Progenitor cell of endocrine pancreas (in vitro differentiated cells): ENCODE measurements at places on chromosomes 12 and 14. TPM values are rescaled to one million over a fixed set of nuclear protein-coding genes. Genes with fewer than 3 reads are reported as not detected.

SRGAP1 gene
- total RNA-seq: 17.8 and 23.1 TPM in 2 replicates

DNA sequence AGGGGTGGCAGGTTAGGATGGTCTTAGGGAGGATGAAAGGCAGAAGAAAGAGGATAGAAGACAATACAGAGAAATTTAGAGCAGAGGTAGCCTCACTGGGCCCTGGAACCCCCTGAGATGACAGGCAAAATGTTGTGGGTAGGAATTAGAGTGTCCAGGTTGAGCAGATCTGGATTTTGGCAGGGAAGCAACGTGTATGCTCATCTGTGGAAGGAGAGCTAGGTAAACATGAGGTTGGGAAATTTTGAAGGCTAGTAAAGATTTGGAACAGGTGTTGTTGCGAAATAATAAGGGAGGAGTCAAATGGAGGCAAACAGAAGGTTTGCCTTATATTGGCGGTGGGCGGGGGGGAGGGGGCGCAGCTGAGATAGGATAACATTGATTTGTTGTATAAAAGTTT lies 5.3 kb downstream of the HSD17B6 start:
- no peaks in the 10 kb centered on the region for H3K36me3 ChIP-seq
- no peak for DNase-seq
- H3K4me1 ChIP-seq: peaks cover 2% of the 10 kb centered on the region

M6PR gene
- total RNA-seq: 189 and 200 TPM in 2 replicates

PTPRB gene
- 0.38 and 0.55 TPM in 2 replicates for total RNA-seq

ACSS3 gene
- total RNA-seq: 15.9 and 20.9 TPM in 2 replicates

PTPN11 gene
- 73.8 and 77.3 TPM in 2 replicates for total RNA-seq

GRCh38 chr14:76647697-76648298 lies 113.5 kb upstream of the VASH1 start:
- H3K4me3 ChIP-seq: no peak overlapping the region
- peaks cover 29% of the 10 kb centered on the region for H3K27me3 ChIP-seq
- DNase-seq: peak; percentile 12
- H3K4me1 ChIP-seq: peaks cover 2% of the 10 kb centered on the region
- no peak overlapping the region for H3K27ac ChIP-seq
- H3K36me3 ChIP-seq: no peaks in the 10 kb centered on the region

DNA sequence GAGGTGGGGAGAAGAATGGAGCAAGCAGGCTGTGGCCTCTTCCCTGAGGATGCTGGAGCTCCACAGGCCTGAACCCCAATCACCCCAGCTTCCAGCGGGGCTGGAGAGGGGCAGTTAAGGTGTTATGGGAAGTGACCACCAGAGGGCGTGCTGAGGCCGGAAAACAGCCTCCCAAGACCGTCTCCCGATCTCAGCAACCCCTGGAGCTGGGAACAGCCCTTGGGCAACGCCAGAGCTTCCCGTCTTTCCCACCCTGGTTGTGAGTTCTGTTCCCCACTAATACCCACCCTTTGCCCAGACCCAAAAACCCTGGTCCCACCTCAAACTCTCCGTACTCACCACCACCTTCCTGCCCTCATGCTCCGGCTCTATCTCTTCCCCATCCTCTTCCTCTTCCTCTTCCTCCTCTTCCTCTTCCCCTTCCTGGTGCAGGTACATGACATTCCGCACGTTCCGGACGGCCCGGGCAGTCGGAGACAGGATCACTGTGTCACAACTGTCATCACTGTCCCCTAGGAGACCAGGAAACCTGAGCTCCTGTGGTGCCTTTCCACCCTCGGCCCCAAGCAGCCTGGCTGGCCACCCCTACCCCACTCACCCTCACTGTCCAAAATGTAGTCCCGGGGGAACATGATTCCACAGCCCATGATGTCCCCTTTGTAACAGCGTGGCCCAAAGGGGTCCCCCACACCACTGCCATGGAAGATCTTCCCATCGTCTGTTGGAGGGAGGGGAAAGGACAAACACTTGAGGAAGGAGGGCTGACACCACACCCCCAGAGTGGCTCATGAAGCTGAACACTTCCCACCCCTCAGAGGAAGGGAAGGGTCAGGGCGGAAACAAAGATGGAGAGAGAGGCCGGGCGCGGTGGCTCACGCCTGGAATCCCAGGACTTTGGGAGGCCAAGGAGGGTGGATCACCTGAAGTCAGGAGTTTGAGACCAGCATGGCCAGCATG lies 12.9 kb downstream of the SPRYD3 start:
- H3K4me3 ChIP-seq: no peak overlapping the region
- H3K27me3 ChIP-seq: no peaks in the 10 kb centered on the region
- peaks cover 5% of the 10 kb centered on the region for H3K4me1 ChIP-seq
- H3K36me3 ChIP-seq: peaks cover 11% of the 10 kb centered on the region
- peak; percentile 70 for DNase-seq
- H3K27ac ChIP-seq: peak overlapping the region; percentile 75

MRPS35 gene
- total RNA-seq: 63.1 and 63.3 TPM in 2 replicates

GRCh38 chr14:38108681-38109080 lies 99.0 kb upstream of the SSTR1 start:
- no peaks in the 10 kb centered on the region for H3K27me3 ChIP-seq
- no peaks in the 10 kb centered on the region for H3K4me1 ChIP-seq
- no peak overlapping the region for H3K4me3 ChIP-seq

DNA sequence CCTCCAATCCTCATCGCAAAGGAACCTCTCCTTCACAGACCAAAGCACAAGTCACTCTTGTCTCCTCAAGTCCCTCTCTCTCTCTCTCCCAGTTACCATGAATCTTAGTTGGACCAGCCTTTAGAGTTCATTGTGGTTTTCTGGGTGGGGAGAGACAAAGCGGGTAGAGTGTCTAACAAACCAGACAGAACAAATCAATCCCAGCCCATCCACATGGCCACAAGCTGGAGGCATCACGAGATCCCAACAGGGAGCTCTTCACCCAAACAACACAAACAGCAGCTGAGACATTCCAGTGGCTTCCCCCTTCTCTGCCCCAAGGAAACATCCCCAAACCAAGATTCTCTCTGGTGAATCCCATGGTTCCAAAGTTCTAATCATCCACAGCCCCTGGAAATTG lies 22.4 kb downstream of the ACTN1 start:
- no peaks in the 10 kb centered on the region for H3K27me3 ChIP-seq
- H3K4me1 ChIP-seq: peaks cover 10% of the 10 kb centered on the region
- no peaks in the 10 kb centered on the region for H3K36me3 ChIP-seq
- H3K27ac ChIP-seq: no peak overlapping the region

GRCh38 chr14:90159146-90159545 lies 97.2 kb upstream of the PSMC1 start:
- no peak for DNase-seq
- H3K27me3 ChIP-seq: peaks cover 14% of the 10 kb centered on the region
- peaks cover 19% of the 10 kb centered on the region for H3K4me1 ChIP-seq

DNA sequence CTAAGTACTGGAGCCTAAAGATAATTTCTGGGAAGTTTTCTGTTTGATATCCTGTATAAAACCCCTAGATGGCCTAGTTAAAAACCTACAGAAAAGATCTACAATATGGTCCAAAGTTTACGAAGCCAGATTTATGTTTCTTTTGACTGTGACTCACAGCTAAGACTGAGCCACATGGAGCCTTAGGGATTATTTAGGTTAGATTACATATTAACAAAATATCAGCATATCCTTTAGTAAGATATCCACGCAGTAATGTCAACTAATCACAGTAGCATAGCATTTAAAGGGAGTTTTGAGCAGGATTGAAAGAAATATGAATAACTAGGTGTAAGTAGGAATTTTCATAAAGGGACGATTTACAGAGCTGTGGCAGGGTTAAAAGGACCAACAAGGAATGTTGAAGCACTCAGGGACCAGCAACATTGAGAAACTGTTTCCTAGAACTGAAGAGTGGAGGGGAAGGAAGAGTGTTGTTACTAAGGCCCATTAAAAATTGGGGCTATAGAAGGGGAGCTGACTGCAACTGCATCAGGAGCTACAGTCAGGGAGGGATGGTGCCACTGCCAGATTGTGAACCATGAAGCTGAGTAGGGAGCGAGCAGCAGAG lies 155.5 kb downstream of the DACT1 start:
- no peaks in the 10 kb centered on the region for H3K36me3 ChIP-seq
- no peaks in the 10 kb centered on the region for H3K4me1 ChIP-seq
- no peaks in the 10 kb centered on the region for H3K27me3 ChIP-seq
- no peak overlapping the region for H3K4me3 ChIP-seq
- DNase-seq: no peak

DNA sequence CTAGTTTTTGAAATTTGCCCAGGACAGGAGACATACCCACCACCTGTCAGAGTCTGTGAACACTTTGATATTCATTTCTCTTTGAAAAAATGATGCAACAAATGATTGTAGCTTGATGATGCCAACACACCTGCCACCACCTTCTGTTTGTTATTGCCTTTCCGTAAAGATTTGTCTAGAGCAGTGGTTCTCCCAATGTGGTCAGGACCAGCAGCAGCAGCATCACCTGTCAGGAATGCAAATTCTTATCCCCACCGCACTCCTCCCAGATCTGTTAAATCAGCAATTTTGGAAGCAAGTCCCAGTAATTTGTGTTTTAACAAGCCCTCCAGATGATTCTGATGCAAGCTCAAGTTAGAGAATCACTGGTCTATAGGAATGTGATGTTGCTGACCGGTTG lies 9.9 kb downstream of the CCDC175 start:
- H3K4me3 ChIP-seq: no peak overlapping the region
- DNase-seq: no peak
- H3K36me3 ChIP-seq: no peaks in the 10 kb centered on the region
- H3K27ac ChIP-seq: no peak overlapping the region
- H3K4me1 ChIP-seq: peaks cover 10% of the 10 kb centered on the region
- H3K27me3 ChIP-seq: peaks cover 10% of the 10 kb centered on the region

DNA sequence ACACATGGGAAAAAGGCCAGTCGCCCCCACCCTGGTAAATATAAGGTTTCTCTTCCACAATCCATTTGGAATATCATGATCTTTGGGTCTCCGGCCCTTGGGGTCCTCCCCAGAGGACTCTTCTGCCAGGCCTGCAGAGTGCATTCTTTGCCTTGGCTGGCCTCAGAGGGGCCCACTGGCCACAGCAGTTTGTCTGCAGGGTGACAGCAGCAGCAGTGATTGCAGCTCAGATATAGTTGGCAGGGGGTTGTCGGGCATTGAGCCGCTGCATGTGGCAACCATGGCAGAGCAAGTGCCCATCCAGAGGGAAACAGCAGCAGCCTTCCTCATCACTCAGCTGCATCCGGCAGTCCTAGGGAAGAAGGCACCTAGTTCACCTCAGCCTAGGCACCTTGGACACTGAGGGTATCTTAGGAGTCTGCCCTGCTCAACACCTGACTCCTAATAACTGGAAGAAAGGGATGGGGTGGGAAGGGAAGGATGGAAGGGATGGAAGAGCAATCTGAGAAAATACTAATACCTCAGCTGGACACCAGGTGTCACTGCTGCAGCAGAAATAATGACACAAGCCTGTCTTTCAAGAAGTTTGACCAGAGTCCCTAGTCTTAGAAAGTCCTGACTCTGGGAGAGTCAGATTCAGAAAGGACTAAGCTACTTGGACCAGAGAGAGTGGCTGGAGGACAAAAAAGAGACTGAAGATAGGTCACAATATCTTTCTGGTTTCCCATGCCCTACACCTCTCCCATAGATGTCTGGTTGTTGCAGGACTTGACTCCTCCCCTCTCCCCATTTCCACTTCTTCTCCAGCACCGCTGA lies 8.9 kb downstream of the AJUBA start:
- H3K36me3 ChIP-seq: peaks cover 46% of the 10 kb centered on the region
- H3K4me1 ChIP-seq: peaks cover 32% of the 10 kb centered on the region
- no peaks in the 10 kb centered on the region for H3K27me3 ChIP-seq
- no peak overlapping the region for H3K4me3 ChIP-seq
- DNase-seq: no peak

GRCh38 chr12:124401704-124402221 lies 106.9 kb downstream of the RFLNA start:
- H3K27ac ChIP-seq: peak overlapping the region; percentile 62
- H3K36me3 ChIP-seq: peaks cover 11% of the 10 kb centered on the region
- H3K4me3 ChIP-seq: no peak overlapping the region
- no peak for DNase-seq
- H3K4me1 ChIP-seq: peaks cover 5% of the 10 kb centered on the region

TAPBPL gene
- total RNA-seq: 2.4 TPM in 2 replicates

GRCh38 chr12:107501681-107502080 lies 183.9 kb upstream of the PWP1 start:
- no peak for DNase-seq
- no peak overlapping the region for H3K4me3 ChIP-seq
- H3K4me1 ChIP-seq: no peaks in the 10 kb centered on the region
- no peak overlapping the region for H3K27ac ChIP-seq
- peaks cover 27% of the 10 kb centered on the region for H3K27me3 ChIP-seq

- H3K4me1 ChIP-seq: peaks cover 15% of the 10 kb centered on the region
- H3K27me3 ChIP-seq: no peaks in the 10 kb centered on the region
- H3K36me3 ChIP-seq: no peaks in the 10 kb centered on the region
- peak within 1 kb of the TSS; percentile 89 for H3K4me3 ChIP-seq
Measured at GRCh38 chr14:31420319-31421111, at the start of gene HEATR5A. TSS of gene HEATR5A (minus strand) at chr14:31420550. CDS start at chr14:31402975, 17,575 bp downstream.

SLC38A4 gene
- 8.4 and 9.4 TPM in 2 replicates for total RNA-seq

LRRC10 gene
- total RNA-seq: not detected in 2 replicates

DNA sequence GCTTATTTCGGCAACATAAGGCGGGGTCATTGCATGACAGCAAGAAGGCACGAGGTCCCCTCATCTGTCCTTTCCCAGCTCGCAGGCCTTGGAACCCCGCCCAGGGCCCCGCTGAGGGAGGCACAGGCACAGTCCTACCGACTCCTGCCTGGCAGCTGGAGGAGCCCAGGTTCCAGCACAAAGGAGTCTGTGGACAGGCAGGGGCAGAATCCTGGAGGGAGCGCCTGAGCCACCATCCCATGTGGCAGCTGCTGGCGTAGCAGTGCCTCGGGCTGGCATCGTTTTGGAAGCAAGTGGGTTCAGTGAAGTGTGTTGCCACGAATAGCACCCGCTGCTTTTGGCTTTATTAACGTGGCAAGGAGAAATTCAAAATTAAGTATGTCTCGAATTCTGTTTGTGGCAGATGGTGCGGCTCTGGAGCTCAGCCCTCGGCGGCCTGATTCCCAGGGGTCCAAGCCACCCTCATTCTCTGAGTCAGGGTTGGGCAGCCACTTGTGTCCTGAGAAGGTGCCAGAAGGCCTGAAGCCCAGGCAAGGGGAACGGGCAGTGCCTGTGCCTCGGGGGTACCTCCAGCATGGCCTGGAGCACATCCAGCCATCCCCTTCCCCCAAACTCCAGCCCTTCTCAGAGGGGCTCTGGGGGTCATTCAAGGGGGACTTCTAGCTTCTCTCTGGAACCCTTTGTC lies 35.9 kb downstream of the SLC8B1 start:
- no peak overlapping the region for H3K4me3 ChIP-seq
- no peak for DNase-seq
- no peak overlapping the region for H3K27ac ChIP-seq
- no peaks in the 10 kb centered on the region for H3K27me3 ChIP-seq

DNA sequence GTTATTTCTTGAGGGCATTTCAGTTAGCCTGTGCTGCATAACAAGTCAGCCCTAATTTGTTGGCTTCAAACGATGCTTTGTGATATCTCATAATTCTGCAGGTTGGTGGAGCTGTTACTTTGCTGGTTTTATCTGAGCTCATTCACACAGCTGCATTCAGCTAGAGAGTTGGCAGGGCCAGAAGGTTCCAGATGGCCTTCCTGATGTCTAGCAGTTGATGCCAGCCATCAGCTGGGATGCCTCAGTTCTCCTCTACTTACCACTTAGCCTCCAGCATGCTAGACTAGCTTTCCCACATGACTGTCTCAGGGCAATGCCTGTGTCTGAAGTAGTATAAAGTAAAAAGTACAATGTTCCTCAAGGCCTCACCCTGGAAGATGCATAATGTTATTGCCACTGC lies 130.6 kb downstream of the SLC35F4 start:
- no peak overlapping the region for H3K27ac ChIP-seq
- no peaks in the 10 kb centered on the region for H3K27me3 ChIP-seq
- H3K36me3 ChIP-seq: no peaks in the 10 kb centered on the region
- peaks cover 5% of the 10 kb centered on the region for H3K4me1 ChIP-seq
- no peak for DNase-seq
